ENCODE measurements at places on chromosomes 1 and 21.

GRCh38 chr1:15531003-15531402 is 4.4 kb downstream of the DNAJC16 start:
- H3K36me3 ChIP-seq = peaks cover 16% of the 10 kb centered on the region
- no peak overlapping the region for H3K4me3 ChIP-seq
- H3K27me3 ChIP-seq = no peaks in the 10 kb centered on the region

DNA sequence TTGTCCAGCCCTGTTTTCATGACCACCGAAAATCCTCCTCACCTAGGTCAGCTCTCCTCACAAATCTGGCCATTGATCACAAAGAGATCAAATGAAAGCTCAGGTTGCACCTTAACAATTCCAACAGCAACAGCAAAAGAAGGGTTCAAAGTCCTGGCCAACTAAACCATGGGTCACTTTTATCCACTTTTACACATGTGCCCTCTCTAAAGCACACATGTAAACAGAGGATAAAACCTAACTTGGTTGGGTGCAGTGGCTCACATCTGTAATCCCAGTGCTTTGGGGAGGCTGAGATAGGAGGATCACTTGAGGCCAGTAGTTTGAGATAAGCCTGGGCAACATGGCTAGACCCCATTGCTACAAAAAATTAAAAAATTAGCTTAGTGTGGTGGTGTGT is 3.9 kb upstream of the RBM15 start:
- no peak overlapping the region for H3K4me3 ChIP-seq
- H3K4me1 ChIP-seq = peaks cover 26% of the 10 kb centered on the region
- DNase-seq = no peak
- no peaks in the 10 kb centered on the region for H3K27me3 ChIP-seq
- H3K36me3 ChIP-seq = no peaks in the 10 kb centered on the region
- H3K27ac ChIP-seq = peak overlapping the region; percentile 88

- no peaks in the 10 kb centered on the region for H3K4me1 ChIP-seq
- H3K27me3 ChIP-seq = no peaks in the 10 kb centered on the region
- DNase-seq = no peak
- H3K36me3 ChIP-seq = no peaks in the 10 kb centered on the region
Observed at GRCh38 chr1:244801246-244801645, 34.2 kb upstream of the COX20 start.

- no peak for DNase-seq
- H3K27ac ChIP-seq = no peak overlapping the region
- H3K4me1 ChIP-seq = peaks cover 8% of the 10 kb centered on the region
- H3K36me3 ChIP-seq = no peaks in the 10 kb centered on the region
- peaks cover 2% of the 10 kb centered on the region for H3K27me3 ChIP-seq
Observed at GRCh38 chr1:57017717-57018116, 51.9 kb upstream of the C8B start.

DNA sequence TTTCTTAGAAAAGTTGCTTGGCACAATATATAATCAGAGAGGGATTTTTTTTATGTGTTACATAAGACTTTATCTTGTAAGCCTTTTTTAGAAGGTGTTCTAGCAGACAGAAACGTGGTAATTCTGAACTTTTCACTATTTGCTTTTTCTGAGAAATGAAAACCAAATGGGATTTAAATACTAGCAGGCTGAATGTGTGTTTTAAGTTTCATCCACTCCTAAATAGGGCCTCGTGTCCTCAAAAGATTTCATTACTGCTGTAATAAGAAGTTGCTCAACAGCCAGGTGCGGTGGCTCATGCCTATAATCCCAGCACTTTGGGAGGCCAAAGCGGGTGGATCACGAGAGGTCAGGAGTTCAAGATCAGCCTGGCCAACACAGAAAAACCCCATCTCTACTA is 44.7 kb upstream of the FMO2 start:
- DNase-seq = no peak
- peaks cover 6% of the 10 kb centered on the region for H3K27me3 ChIP-seq
- no peak overlapping the region for H3K4me3 ChIP-seq
- no peaks in the 10 kb centered on the region for H3K36me3 ChIP-seq
- H3K27ac ChIP-seq = no peak overlapping the region
- H3K4me1 ChIP-seq = peaks cover 14% of the 10 kb centered on the region

- H3K27ac ChIP-seq = no peak overlapping the region
- no peaks in the 10 kb centered on the region for H3K4me1 ChIP-seq
- H3K4me3 ChIP-seq = no peak overlapping the region
- peaks cover 2% of the 10 kb centered on the region for H3K27me3 ChIP-seq
Observed at GRCh38 chr1:29331729-29332128, 95.4 kb downstream of the PTPRU start.

DNA sequence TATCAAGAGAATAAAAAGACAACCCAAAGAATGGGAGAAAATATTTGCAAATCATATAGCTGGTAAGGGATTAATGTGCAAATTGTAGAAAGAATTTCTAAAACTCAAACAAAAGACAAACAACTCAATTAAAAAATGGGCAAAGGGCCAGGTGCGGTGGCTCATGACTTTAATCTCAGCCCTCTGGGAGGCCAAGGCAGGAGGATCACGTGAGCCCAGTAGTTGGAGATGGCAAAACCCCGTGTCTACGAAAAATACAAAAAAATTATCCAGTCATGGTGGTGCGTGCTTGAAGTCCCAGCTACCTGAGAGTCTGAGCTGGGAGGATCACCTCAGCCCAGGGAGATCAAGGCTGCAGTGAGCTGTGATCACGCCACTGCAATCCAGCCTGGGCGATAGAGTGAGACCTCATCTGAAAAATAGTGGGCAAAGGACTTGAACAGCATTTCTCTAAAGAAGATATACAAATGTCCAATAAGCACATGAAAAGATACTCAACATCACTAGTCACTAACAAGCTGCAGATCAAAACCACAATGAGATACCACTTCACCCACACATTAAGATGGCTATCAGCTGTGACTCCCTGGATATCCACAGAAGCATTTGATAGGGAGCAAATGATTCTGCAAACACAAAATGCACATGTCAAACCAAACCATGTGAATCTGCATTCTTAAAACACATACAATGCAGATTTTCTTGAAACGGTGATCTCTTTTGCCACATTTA is 20.9 kb downstream of the SLC30A1 start:
- H3K27me3 ChIP-seq = no peaks in the 10 kb centered on the region
- H3K27ac ChIP-seq = no peak overlapping the region
- no peaks in the 10 kb centered on the region for H3K36me3 ChIP-seq
- H3K4me1 ChIP-seq = peaks cover 11% of the 10 kb centered on the region
- H3K4me3 ChIP-seq = no peak overlapping the region
- no peak for DNase-seq

- H3K27ac ChIP-seq = no peak within 1 kb of the TSS
- H3K4me3 ChIP-seq = no peak within 1 kb of the TSS
- no peaks in the 10 kb centered on the region for H3K27me3 ChIP-seq
- DNase-seq = no peak
Observed at GRCh38 chr1:160739098-160739511, at the start of gene SLAMF7. SLAMF7 (plus strand) TSS chr1:160739247; CDS start chr1:160739302, 55 bp downstream.

- H3K4me3 ChIP-seq = no peak overlapping the region
- peaks cover 63% of the 10 kb centered on the region for H3K27me3 ChIP-seq
- no peaks in the 10 kb centered on the region for H3K36me3 ChIP-seq
- H3K27ac ChIP-seq = no peak overlapping the region
- no peak for DNase-seq
- no peaks in the 10 kb centered on the region for H3K4me1 ChIP-seq
Observed at GRCh38 chr1:226519716-226520598, 28.6 kb upstream of the STUM start.

DNA sequence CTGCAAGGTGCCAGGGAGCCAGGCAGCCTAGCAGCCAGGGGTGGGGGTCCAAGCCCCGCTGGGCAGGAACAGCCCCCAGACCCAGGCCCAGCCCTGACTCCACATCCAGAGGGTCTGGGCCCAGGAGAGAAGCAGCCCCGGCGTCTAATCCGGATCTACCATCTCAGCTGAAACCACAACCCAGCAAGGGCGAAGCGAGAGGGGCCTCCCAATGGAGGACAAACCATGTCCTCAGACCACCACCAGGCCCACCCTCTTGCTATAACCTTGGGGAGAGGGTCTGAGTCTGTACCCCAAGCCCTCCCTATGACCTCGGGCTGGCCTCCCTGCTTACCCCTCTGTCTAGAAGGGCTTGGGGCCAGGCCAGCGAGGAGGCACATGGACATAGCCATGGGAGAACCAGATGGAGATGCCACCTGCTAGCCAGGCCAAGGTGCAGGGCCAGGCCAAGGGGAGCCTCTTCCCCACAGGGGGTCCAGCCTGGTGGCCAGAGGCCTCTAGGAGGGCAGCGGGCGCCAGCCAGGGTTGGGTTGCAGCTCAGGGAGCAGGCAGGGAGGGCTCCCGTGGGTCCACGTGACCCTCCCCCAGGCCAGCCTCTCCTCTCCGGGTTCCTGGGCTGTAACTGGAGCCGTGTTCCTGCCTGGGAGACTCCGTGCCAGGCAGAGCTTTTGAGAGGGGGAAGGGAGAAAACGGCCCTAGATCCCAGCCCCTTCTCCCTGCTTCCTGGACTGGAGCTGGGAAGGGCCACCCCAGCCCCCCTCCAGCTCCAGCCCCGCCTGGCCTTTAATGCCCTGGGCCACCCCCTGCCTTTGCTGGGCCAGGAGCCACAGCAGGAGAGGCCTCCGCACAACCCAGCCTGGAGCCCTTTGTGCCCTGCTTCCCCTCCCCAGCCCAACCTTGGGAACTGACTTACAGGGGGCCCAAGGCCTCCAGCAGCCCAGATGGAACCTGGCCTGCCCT is 2.5 kb downstream of the WNT9A start:
- peak overlapping the region; percentile 61 for H3K27ac ChIP-seq
- H3K4me3 ChIP-seq = peak overlapping the region; percentile 63
- peaks cover 17% of the 10 kb centered on the region for H3K27me3 ChIP-seq
- H3K4me1 ChIP-seq = peaks cover 26% of the 10 kb centered on the region

GRCh38 chr1:48470481-48470855 is 1.5 kb downstream of the SPATA6 start:
- no peak for DNase-seq
- H3K4me3 ChIP-seq = peak overlapping the region; percentile 90
- H3K4me1 ChIP-seq = peaks cover 30% of the 10 kb centered on the region
- no peaks in the 10 kb centered on the region for H3K27me3 ChIP-seq
- no peaks in the 10 kb centered on the region for H3K36me3 ChIP-seq

DNA sequence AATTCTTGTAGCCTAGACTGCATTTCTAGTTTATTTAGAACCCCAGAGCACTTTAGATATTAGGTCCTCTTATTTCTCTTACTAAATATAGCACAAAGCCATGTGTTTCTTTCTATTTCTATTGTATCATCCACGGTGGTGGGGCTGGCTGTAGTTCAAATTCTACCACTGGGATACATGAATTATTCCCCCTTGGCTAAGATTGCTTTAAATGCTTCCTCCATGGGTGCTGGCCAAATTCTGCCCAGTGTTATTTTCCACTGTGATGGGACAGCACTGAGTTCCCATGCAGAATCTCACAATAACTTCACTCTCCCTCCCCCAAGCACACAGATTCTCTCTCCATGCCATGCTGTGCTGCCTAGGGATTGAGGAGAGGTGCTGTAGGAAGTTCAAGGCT is 41.5 kb upstream of the GBP6 start:
- no peak for DNase-seq
- no peaks in the 10 kb centered on the region for H3K4me1 ChIP-seq
- H3K36me3 ChIP-seq = no peaks in the 10 kb centered on the region
- no peak overlapping the region for H3K4me3 ChIP-seq
- no peak overlapping the region for H3K27ac ChIP-seq
- H3K27me3 ChIP-seq = peaks cover 6% of the 10 kb centered on the region

DNA sequence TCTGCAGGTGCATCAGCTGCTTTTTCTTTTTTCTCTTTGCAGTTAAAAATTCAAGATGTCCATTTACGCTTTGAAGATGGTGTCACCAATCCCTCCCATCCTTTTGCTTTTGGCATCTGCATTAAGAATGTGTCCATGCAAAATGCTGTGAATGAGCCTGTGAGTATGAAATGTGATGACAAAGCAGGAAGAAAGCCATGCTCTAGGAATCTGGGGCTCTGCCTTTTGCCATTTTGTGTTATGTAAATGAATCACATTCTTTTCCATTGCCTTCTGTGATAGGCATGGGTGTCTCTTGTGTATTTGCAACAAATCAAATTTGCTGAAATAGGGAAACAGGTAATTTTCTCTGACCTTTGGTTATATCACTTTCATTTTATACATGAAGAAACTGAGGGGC is 19.4 kb downstream of the VPS13D start:
- no peak overlapping the region for H3K4me3 ChIP-seq
- H3K36me3 ChIP-seq = peaks cover 53% of the 10 kb centered on the region
- peaks cover 6% of the 10 kb centered on the region for H3K4me1 ChIP-seq
- no peak overlapping the region for H3K27ac ChIP-seq
- no peak for DNase-seq

DNA sequence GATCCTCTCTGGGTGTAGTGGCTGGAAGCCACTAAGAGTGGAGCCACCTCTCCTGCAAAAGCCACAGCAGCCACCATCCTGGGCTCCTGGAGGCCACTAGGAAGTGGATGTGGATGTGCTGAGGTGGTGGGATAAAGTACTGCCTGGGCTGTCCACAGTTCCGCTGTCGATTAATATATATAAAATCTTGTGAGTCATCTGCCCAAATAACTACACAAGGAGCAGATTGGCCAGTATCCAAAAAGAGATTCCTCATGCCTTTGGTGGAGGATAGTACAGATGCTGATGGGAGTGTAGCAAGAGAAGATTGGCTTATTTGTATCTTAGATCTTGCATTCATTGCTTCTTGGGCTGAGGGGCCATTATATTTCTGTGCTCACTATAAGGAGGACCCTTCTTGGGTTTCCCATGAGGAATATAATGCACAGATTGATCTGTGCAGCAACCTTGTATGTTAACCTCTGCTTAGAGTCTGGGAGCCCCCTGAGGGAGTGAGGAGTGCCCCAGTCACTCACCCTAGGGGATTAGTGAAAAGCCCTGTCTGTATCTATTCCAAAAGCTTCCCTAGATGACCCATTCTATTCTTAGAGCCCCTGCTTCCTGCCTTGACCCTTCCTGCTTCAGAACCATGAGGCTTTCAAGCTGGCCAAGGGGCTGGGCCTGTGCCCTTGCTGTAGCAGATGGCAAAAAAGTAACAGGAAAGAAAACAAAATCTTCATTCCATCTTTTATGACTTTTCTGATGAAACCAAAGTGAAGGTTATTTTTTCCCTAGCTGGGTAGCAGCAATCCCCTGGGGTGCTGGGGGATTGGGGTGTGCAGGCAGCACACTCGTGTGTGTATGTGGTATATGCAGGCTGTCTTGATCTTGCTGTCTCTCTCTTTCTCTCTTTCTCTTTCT is 31.7 kb downstream of the RCSD1 start:
- H3K27ac ChIP-seq = no peak overlapping the region
- H3K4me1 ChIP-seq = peaks cover 32% of the 10 kb centered on the region
- no peaks in the 10 kb centered on the region for H3K36me3 ChIP-seq
- no peak for DNase-seq
- no peak overlapping the region for H3K4me3 ChIP-seq
- H3K27me3 ChIP-seq = no peaks in the 10 kb centered on the region

GRCh38 chr1:16145030-16145661 is 10.7 kb downstream of the EPHA2 start:
- peak overlapping the region; percentile 100 for H3K27ac ChIP-seq
- H3K4me1 ChIP-seq = peaks cover 61% of the 10 kb centered on the region
- DNase-seq = no peak
- H3K27me3 ChIP-seq = no peaks in the 10 kb centered on the region
- H3K36me3 ChIP-seq = peaks cover 25% of the 10 kb centered on the region
- H3K4me3 ChIP-seq = peak overlapping the region; percentile 56

- peaks cover 28% of the 10 kb centered on the region for H3K27me3 ChIP-seq
- no peak overlapping the region for H3K4me3 ChIP-seq
- no peak overlapping the region for H3K27ac ChIP-seq
- peaks cover 12% of the 10 kb centered on the region for H3K4me1 ChIP-seq
- H3K36me3 ChIP-seq = no peaks in the 10 kb centered on the region
Observed at GRCh38 chr1:111732718-111733117, 6.5 kb downstream of the INKA2 start.

All from mesothelial cell of epicardium (in vitro differentiated cells).